ENCODE measurements at places on chromosomes 2 and 18.

DNA sequence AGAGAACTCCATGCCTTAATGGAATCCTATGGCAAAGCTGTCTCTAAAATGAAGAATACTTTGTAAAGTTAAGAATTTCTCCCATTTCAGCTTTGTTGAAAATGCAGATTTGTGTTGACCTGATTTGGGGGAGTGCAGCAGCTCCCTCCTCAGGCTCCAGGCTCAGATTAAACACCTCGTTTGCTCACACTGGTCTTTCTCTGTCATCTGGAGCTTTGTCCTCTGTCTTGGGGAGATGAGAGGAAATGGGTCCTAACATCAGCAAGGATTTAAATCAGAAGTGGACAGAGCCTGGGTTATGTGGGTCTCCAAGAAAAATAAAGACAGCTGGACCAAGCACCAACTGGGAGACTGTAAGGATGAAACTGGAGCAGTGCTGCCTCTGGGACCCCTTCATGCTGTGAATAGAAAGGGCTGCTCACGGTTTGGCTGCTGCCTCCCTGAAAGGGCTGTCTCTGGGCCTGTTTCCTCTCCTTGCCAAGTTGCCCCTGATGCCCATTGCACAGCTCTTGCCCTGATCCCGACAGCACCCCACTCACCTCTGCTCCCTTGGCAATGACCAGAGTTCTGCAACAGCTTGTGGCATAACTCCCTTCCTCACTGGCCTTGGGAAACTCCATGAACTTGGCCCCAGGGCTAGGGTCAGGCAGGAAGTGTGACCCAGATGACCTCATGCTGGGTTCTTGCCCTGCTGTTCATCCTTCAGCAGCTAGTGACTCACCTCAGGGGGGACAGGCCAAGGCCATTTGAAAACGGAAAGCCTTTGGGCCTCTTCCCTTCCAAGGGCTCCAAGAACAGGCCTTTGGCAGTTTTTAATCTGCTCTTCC lies 197.2 kb downstream of the CYP26B1 start:
- peak; percentile 33 for DNase-seq

DNA sequence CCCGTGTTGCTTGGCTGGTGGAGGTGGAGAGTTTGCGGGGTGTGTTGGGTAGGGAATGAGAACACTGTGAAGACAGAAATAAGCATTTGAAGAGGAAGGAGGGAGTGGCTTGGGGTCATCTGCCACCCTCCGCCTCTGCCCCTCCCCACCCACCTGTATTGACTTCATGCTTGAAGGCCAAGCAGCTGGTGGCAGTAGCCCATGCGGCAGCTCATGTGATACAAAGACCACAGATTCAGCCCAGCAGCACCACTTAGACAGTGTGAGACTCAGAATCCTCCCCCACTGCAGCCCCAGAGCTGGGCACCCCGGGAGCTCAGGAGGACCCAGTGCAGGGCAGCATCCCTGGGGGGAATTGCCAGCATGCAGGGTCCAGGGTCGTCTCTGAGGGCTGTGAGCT lies 15.4 kb downstream of the NPPC start:
- DNase-seq = no peak

DNA sequence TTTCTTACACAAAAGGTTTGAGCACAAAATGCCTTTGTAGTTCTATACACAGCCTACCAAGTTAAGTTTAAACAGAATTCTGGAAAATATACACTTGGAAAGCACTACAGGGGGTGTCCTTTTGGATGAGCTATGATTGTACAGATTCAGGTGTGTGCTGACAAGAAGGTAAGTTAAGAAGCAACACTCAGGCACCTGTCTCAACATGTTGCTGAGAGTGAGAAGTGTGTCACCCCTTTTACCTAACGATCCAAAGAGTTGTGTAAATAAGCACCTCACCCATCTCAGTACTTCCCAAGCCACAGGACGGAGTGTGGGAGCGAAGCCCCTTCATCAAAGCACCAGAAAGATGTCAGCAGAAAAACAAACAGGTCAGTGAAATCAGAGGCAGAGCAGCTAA lies 109.5 kb upstream of the DAPL1 start:
- no peak for DNase-seq

GRCh38 chr2:109419960-109420370 lies 193.8 kb downstream of the SEPTIN10 start:
- no peak for DNase-seq

GRCh38 chr2:215430528-215431187 lies 5.2 kb downstream of the FN1 start:
- DNase-seq = no peak

DNA sequence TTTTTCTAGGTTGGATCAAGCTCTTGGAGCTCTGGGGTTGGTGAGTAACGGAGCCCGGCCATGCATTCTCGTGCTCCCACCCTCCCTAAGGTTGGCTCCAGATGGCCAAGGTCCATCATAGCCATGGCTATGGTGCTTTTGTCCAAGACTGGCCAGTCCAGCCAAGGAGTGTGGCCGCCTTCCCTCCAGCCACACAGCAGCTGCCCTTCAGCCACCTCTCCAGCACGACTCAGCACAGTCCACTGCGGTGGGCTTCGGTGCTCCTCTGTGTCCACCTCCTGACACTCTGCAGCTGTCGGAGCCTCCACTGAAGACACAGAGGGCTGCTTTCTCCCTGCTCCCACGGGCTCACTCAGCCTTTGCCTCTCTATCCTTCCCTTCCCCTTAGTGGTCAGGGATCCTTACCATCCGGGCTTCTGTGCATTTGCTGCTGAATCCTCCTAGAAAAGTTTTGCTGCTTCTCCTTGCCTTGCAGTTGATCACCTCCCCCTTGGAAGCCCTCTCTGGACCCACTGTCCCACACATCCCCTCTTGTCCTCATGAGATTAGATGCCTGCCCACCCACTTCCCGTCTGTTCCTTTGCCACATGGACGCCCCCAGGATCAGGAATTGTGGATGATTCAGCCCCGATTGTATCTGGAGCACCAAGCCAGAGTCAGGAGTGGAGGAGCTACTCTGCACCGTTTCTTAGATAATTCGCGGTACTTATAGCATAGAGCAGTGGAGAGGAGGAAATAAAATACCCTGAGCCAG lies 177.1 kb upstream of the COPS8 start:
- no peak for DNase-seq

DNA sequence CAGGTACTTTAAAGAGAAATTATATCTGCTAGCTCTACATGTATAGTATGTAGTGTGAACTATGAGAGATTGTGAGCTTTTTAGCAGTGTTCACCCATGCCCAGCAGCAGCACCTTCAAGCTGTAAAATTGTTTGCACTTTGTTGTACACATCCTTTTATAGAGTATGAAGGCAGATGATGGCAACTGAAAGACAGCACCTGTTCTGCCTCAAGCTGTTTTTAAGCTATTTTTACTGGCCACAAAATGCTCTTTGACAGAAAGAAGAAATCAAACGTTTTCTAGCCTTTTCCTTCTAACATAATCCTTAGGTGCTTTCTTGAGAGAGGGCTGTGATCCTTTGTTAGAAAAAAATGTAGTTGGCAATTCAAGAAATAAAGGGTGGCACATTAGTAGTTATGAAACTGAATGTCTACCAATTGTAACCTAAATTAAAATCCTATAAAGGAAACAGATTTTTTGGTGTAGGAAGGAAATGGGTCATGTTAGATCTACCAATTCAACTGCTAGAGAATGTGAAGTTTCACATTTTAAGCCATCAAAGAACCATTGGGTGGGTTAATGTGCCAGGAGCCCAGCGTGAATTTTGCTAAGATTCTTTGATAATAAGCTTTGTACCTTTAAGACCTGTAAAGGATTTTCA lies 59.5 kb downstream of the R3HDM1 start:
- no peak for DNase-seq

DNA sequence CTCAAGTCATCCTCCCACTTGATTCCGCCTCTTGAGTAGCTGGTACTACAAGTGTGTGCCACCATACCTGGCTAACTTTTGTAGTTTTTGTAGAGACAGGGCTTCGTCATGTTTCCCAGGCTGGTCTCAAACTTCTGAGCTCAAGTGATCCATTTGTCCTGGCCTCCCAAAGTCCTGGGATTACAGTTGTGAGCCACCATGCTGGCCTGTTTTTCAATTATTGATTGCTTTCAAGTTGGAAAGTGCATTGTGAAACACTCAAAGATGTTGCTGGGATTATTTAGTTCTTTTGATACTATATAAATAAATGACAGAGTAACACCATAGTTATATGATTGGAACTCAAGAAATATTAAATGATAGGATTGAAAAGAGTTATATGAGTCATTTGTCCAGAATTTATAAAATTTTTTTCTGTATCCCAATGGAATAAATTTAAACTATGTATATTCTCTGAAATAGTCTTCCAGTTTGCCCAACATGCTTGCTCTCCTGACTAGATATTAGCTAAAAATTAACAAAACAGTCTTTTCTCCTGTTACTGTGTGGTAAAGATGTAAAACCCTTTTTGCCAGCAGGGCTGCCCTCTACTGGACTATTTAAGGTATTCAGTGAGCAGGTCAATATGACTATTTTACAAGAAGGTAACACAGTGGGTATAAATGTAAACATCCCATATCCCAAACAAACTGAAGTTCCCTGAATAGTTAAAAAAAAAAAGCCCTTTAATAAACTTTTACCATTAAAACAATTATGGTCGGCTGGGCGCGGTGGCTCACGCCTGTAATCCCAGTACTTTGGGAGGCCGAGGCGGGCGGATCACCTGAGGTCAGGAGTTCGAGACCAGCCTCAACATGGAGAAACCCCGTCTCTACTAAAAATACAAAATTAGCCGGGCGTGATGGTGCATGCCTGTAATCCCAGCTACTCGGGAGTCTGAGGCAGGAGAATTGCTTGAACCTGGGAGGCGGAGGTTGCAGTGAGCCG lies 42.7 kb downstream of the ACSL3 start:
- peak; percentile 52 for DNase-seq
